ENCODE measurements at places on chromosomes 5 and 9. TPM values are rescaled to one million over a fixed set of nuclear protein-coding genes. Genes with fewer than 3 reads are reported as not detected.

Gene TMEFF1
- total RNA-seq, result not detected

Gene MRPL22
- total RNA-seq, result 62.2 TPM

DNA sequence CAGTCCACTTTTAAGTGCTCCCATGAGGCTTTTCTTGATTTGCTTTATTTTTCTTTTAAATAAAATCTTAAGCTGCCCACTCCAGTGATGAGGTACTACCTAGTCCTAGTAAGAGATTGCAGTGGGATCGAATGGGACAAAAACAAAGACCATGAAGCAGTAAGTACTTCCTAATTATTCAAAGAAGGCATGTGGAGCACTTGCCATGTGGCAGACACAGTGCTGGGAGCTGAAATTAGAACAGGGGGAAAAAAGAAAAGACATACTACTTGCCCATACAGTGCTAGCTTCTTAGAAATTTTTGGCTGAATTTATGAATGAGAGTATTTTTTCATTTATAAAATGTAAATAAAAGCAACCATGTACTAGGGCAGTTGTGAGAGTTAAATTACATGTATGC, 239.9 kb upstream of the TNC start:
- H3K4me1 ChIP-seq, result peaks cover 2% of the 10 kb centered on the region
- H3K36me3 ChIP-seq, result no peaks in the 10 kb centered on the region
- peaks cover 2% of the 10 kb centered on the region for H3K27me3 ChIP-seq
- H3K27ac ChIP-seq, result no peak overlapping the region

Gene SPINK6
- not detected for total RNA-seq

DNA sequence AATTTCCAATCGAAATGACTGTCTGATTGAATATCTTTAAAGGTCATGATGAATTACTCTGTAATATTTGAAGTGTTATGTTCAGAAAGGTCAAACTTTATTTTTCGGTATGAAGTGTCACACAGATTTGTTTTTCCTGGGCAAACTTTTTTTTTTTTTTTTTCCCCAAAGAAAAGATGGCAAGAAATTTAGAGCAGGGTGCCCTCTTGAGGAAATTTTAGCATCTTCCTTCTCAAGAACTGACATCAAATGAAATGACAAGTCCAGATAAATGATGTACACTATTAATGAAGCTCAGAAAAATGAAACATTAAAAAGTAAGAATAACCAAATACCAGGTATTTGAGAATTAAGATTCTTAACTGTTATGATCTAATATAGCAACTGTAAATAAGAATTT, 123.6 kb downstream of the INVS start:
- H3K27ac ChIP-seq, result no peak overlapping the region
- no peak overlapping the region for H3K4me3 ChIP-seq
- no peak for DNase-seq
- H3K4me1 ChIP-seq, result peaks cover 16% of the 10 kb centered on the region
- H3K36me3 ChIP-seq, result no peaks in the 10 kb centered on the region
- H3K27me3 ChIP-seq, result no peaks in the 10 kb centered on the region

- no peak overlapping the region for H3K4me3 ChIP-seq
- no peak overlapping the region for H3K27ac ChIP-seq
- no peaks in the 10 kb centered on the region for H3K27me3 ChIP-seq
- H3K4me1 ChIP-seq, result peaks cover 3% of the 10 kb centered on the region
- H3K36me3 ChIP-seq, result no peaks in the 10 kb centered on the region
These were observed 108.6 kb upstream of the TMEM161B start for GRCh38 chr5:88377240-88377639.

GRCh38 chr5:763998-764781, 20.3 kb downstream of the ZDHHC11B start:
- peaks cover 2% of the 10 kb centered on the region for H3K4me1 ChIP-seq
- H3K27me3 ChIP-seq, result no peaks in the 10 kb centered on the region
- no peak overlapping the region for H3K27ac ChIP-seq
- peak; percentile 14 for DNase-seq
- H3K4me3 ChIP-seq, result no peak overlapping the region

DNA sequence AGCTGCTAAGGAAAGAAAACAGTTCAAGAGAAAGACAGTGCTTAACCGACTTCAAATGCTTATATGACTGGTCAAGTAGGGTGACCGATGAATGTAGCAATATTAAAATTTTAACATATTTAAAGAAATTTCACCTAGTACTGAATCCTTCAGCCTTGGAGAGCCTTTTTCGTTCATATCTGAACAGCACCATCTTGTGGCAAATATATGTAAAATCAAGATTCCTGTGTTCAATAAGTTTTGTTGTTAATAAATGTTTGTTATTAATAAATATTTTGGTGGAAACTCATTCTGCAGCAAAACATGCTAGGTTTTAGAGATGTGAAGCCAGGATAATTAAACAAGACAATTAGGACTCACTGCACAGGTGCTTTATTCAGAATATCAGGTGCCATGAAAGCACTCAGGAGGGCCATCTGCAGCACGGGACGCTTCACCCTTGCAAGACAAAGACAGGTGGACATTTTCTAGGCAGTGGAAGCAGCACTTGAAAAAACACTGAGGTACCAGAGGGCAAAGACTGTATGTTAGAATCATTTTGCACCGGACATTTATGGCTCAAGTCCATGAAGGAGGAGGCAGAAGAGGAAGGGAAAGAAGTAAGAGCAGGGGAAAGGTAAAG, 15.6 kb downstream of the TICAM2 start:
- no peaks in the 10 kb centered on the region for H3K36me3 ChIP-seq
- no peak overlapping the region for H3K27ac ChIP-seq
- no peaks in the 10 kb centered on the region for H3K4me1 ChIP-seq

DNA sequence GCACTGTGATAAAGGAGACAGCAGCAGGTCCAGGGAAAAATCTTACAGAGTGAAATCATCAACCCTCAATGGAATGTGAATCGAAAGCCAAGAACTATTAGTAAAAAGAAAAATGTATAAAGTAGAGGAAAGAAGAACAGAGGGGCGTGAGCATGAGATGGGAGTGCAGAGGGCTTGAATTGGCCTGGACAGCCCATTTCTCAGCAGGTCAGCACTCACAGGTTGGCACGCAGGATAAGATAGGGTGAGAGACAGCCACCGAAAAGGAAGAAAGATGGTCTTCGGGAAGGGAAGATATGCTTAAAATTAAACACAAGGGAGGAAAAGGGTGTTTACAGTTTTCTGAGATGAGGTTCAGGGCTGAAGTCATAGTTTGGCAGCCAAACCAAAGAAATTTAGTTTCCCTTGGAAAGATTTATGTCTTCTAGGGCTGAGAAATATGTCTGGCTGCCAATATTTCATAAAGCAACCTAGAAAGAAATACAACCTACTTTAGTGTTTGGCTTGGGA, 524.7 kb downstream of the SPATA31D1 start:
- H3K36me3 ChIP-seq, result no peaks in the 10 kb centered on the region
- no peak for DNase-seq
- H3K27ac ChIP-seq, result no peak overlapping the region
- no peaks in the 10 kb centered on the region for H3K4me1 ChIP-seq
- H3K4me3 ChIP-seq, result no peak overlapping the region

DNA sequence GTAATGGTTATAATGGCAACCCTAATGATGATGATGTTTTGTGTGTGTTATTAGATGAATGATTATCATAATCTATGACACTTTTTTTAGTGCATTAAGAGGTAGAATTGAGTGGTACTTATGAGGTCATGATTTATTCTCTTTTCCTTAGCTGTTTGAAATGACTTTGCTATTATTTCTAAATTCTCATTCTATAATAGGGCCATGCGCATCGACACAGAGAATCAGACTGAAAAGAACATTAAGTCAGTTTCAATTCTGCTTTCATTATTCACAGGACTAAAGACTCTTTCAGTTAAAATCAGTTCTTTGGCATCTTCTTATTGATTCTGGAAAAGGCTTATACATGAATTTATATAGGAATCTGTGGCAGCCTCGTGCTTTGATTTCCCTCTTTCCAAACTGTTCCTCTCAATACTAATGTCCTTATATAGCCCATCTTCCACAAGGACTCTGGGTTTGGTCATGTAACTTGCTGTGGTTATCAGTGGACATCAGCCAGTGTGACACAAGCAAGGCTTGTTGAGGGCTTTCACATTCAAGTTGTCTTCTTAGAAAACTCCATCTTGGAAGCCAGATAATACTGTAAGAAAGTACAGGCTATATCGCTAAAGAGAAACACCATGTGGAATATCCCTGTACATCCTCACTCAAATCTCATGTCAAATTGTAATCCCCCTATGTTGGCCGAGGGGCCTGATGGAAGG, 140.3 kb upstream of the CHD1 start:
- H3K4me1 ChIP-seq, result no peaks in the 10 kb centered on the region
- H3K27ac ChIP-seq, result no peak overlapping the region
- no peak for DNase-seq
- H3K36me3 ChIP-seq, result no peaks in the 10 kb centered on the region

Gene PCDHB16
- total RNA-seq, result not detected

DNA sequence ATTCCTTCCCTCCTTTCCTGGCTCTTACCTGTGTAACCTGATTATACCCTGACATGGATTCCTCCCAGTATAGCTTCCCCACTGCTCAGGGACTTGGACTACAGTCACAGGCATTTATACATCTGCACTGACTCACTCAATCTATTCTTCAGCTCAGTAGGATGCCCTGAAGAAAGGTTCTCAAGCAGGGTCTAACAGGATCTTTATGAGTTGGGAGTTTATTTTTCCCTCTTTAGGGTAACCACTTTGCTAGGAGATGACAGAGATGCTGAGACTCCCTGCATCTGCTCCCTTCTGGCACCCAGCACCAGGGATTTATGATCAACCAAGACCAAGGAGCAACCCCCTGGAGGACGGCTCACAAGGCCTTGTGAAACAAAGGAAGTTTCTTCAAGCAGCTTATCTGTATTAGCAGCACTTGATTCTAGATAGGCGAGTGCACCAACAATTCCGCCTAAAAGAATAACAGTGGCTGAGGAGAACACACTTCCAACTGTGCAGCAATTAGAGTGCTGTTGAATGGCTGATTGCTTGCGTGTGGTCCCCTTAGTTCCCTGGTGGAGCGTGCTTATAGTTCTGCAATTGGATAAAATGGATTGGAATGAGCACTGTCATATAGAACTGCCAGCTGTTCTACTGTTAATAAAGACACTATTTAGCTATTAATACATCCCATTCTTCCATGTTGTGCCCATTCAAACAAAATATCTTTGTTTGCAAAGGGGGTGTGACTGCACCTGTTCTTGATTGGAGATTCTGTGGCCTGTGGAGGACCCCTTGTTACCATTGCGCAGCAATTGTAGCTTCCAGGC, 482.6 kb downstream of the ZNF608 start:
- no peak overlapping the region for H3K4me3 ChIP-seq
- H3K36me3 ChIP-seq, result no peaks in the 10 kb centered on the region
- no peaks in the 10 kb centered on the region for H3K27me3 ChIP-seq
- H3K4me1 ChIP-seq, result no peaks in the 10 kb centered on the region
- H3K27ac ChIP-seq, result no peak overlapping the region

DNA sequence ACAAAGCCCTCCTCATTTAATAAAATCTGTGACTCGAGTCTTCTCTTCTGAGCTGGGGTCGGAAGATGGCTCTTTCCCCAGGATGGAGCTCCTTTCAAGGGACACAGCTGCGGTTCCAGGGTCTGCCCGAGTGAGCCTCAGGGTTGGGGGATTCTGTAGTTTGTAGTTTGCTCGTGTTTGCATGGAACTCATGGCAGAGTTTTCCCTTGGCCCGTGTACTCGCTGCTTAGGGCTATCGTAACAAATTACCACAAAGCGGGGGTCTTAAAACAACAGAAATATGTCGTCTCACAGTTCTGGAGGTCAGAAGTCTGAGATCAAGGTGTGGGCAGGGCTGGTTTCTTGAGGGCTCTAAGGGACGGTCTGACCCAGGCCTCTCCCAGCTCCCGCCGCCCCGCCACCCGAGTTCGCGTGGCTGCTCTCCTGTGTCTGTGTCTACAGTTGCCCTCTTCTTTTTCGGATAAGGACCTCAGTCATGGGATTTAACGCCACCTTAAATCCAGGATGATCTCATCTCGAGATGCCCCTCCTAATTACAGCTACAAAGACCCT, 13.9 kb upstream of the LPCAT1 start:
- peaks cover 14% of the 10 kb centered on the region for H3K27me3 ChIP-seq
- H3K27ac ChIP-seq, result no peak overlapping the region
- peaks cover 26% of the 10 kb centered on the region for H3K4me1 ChIP-seq
- H3K36me3 ChIP-seq, result no peaks in the 10 kb centered on the region
- peak; percentile 5 for DNase-seq

- H3K4me3 ChIP-seq, result no peak overlapping the region
- DNase-seq, result no peak
- H3K4me1 ChIP-seq, result no peaks in the 10 kb centered on the region
- H3K27me3 ChIP-seq, result no peaks in the 10 kb centered on the region
These were observed 81.5 kb downstream of the AMBP start for GRCh38 chr9:113996531-113997001.

- peaks cover 28% of the 10 kb centered on the region for H3K4me1 ChIP-seq
- no peaks in the 10 kb centered on the region for H3K27me3 ChIP-seq
- H3K36me3 ChIP-seq, result no peaks in the 10 kb centered on the region
- no peak overlapping the region for H3K4me3 ChIP-seq
These were observed 14.9 kb upstream of the WNT8A start for GRCh38 chr5:138068742-138069600.

Gene REEP2
- 0.76 TPM for total RNA-seq

GRCh38 chr9:70398145-70398556, 16.3 kb downstream of the KLF9 start:
- no peak overlapping the region for H3K4me3 ChIP-seq
- H3K27ac ChIP-seq, result peak overlapping the region; percentile 78
- no peaks in the 10 kb centered on the region for H3K27me3 ChIP-seq
- no peaks in the 10 kb centered on the region for H3K36me3 ChIP-seq
- peaks cover 53% of the 10 kb centered on the region for H3K4me1 ChIP-seq

DNA sequence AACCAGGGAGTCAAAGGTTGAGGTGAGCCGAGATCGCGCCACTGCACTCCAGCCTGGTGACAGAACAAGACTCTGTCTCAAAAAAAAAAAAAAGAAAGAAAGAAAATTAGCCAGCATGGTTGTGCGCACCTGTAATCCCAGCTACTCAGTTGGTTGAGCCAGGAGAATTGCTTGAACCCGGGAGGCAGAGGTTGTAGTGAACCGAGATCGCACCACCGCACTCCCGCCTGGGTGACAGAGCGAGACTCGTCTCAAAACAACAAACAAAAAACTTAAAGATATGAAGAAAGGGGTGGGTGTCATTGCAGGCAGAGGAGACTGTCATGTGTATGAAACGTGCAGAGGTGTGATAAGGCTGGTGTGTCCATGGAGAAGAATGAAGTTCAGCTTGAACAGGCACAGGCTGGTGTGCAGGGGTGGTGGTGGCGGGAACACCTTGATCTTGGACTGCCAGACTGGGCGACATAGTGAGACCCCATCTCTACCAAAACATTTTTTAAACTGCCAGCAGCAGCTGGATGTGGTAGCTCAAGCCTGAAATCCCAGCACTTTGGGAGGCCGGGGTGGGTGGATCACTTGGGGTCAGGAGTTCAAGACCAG, 69.6 kb downstream of the UGCG start:
- H3K36me3 ChIP-seq, result no peaks in the 10 kb centered on the region
- no peak overlapping the region for H3K27ac ChIP-seq
- peaks cover 11% of the 10 kb centered on the region for H3K27me3 ChIP-seq
- DNase-seq, result no peak
- H3K4me1 ChIP-seq, result peaks cover 4% of the 10 kb centered on the region
- no peak overlapping the region for H3K4me3 ChIP-seq

- peaks cover 8% of the 10 kb centered on the region for H3K27me3 ChIP-seq
- no peak overlapping the region for H3K27ac ChIP-seq
- H3K4me1 ChIP-seq, result no peaks in the 10 kb centered on the region
- H3K36me3 ChIP-seq, result no peaks in the 10 kb centered on the region
- DNase-seq, result no peak
These were observed 25.9 kb downstream of the PTGS1 start for GRCh38 chr9:122396614-122397148.

Gene LCN15
- not detected for total RNA-seq
